ENCODE measurements at places on chromosomes 3 and 15.

GRCh38 chr15:101266034-101266433, 11.3 kb downstream of the SELENOS start:
- no peak for DNase-seq

DNA sequence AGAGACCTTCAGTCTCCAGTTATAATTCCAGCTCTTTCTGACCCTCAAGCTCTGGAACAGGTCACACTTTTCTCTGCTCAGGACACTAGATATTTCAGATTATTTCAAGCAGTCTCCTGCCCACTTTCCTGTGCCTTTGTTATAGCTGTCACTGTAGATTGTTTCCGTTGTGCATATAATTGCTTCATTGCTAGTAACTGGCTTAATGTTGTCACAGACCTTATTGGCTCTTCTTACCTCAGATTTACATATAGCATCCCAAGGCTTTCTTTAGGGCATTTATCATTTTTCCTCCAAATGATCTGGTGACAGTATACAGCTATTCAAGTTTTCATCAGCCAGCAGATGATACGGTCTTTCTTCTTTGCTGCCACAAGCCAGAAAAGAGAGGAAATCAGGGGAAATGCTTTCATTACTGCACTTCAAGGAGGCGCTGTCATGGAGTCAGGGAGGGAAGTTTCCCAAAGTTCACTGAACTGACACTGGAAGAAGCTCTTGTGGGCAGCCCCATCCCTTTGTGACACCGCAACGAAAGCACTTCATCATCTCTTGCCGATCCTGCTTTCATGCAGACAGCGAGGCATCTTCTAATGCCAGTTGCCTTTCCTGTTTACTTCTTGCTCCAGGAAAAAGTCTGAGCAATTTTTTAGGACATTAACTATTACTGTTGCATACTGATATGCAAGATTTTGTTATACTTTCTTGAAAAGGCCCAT, 181.9 kb downstream of the CDIN1 start:
- DNase-seq: no peak

GRCh38 chr15:49627407-49627877, 6.6 kb downstream of the DTWD1 start:
- DNase-seq: no peak

DNA sequence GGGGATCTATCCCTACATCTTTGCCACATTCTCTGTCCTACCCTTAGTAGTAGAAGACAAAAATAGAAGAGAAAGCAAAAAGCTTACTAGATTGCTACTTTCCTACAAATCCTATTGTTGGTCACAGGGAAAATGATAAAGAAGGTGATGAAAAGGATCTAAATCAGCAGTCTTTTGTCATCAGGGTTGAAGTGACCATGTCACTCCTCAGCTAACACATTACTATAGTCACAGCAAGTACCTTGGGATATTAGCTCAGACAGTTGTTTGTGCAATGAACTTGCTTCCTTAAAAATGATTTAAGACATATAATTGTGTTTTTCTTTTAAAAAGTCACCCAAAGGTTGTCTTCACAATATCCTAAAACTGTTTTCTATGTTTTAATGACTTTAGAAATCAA, 6.3 kb downstream of the ST3GAL6 start:
- DNase-seq: no peak

- no peak for DNase-seq
Measured at GRCh38 chr3:174955513-174956016, 96.4 kb downstream of the NAALADL2 start.

- DNase-seq: no peak
Measured at GRCh38 chr3:7095116-7095515, 234.2 kb downstream of the GRM7 start.
